ENCODE measurements at places on chromosomes 7 and 10.
A peak's percentile ranks its signal among the peaks of the same experiment; 100 is the strongest.

- no peak for DNase-seq
Measured at GRCh38 chr7:37657816-37658215, 25.8 kb upstream of the GPR141 start.

DNA sequence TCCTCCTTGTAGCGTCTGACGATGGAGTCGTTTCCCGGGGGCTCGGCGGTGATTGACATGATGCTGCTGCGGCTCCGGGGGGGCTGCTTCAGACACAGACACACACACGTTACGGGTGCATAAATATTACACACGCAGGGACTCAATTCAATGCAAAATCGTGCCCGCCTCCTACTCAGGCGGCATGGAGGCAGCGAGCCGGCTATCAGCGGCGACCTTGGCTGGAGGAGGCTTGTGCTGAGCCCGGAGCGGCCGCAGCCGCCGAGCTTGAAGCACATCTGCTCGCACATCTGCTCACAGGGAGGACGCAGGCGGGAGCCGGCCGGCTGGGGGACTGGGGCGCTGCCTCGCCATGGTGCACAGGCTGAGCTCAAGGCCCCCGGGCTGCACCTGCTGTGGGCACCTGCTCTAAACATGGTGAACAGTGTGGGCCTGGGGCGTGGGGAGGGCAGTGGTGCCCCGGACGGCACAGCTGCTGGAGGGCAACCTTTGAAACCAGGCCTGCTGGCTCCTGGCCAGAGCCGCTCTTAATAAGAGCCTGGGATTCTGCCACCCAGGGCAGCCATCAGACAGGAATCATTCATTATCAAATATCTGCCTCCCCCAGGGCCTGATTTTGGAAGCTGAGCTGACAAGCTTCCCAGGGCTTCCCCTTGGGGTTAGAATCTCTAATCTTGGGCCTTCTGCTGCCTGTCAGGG lies 84.7 kb upstream of the GNA12 start:
- DNase-seq: no peak

DNA sequence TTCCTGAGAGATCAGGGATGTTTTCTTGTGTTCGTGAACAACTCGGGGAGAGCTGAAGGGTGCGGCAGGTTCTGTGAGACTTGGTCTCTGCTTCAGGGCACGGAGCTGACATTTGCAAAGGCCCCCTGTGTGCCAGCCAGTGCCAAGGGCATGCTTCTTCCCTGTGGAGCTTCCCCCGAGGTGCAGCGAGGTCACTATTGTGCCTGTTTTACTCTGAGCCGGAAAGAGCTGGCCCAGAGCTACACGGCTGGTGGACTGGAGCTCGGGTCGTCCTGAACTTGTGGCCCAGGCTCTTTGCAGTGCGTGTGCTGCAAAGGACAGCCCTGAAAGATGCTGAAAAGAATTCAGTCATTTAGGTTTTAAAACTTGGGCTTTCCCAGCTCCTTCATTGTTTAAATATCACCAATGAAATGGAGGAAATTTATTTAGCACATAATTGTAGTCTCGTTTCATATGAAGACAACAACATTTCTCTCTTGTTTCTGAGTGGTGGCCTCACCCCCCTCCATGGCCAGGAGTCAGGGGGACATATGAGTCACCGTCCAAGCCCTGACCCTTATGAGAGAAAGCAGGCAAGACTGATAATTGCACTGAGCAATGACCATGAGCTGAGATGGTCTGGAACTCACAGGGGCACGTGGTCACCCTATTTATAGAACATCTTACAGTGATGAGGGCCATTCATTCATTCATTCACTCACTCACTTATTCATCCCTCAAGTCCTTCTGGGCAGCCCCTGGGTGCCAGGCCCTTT lies 102.6 kb downstream of the PTPRE start:
- peak; percentile 14 for DNase-seq

- DNase-seq: no peak
Measured at GRCh38 chr7:148774471-148774870, 75.8 kb downstream of the CUL1 start.

DNA sequence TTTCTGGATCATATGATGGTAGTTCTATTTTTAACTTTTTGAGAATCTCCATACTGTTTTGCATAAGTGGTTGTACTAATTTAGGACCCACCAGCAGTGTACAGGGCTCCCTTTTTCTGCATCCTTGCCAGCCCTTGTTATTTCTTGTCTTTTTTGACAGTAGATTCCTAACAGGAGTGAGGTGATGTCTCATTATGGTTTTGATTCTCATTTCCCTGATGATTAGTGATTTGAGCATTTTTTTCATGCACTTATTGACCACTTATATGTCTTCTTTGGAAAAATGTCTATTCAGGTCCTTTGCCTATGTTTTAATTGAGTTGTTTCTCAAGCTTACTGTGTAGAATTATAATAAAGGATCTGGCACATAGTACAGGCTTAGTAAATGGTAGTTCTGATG lies 238.8 kb upstream of the BMPER start:
- DNase-seq: peak; percentile 6

- DNase-seq: peak; percentile 69
Measured at GRCh38 chr7:40175725-40176510, 41.1 kb downstream of the SUGCT start.

DNA sequence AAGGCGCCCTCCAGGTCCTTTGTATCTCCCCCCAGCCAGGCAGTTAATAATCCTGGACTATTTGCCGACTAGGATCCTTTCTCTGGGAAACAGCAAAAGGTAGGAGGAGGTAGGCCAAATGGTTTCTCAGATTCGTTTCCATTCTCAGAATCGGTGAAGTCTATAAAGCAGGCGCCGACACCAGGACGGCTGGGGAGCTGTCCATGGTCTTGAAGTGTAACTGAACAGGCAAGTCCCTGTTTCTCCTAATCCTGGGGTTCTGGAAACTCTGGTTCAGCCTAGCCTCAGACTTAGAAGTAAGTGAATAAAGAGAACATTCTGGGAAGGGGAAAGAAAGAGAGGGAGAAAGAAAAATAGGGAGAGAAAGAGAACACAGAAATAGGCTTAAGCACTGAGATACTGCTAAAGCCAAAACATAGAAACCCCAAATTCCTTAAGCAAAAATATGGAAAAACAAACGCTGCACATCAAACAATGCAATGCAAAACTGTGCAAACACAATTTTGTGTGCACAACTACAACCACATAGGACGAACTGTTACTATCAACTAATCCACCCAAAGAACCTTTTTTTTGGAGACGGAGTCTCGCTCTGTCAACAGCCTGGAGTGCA lies 11.1 kb upstream of the INA start:
- peak; percentile 82 for DNase-seq

- DNase-seq: no peak
Measured at GRCh38 chr7:133065301-133065700, 16.6 kb downstream of the CHCHD3 start.

DNA sequence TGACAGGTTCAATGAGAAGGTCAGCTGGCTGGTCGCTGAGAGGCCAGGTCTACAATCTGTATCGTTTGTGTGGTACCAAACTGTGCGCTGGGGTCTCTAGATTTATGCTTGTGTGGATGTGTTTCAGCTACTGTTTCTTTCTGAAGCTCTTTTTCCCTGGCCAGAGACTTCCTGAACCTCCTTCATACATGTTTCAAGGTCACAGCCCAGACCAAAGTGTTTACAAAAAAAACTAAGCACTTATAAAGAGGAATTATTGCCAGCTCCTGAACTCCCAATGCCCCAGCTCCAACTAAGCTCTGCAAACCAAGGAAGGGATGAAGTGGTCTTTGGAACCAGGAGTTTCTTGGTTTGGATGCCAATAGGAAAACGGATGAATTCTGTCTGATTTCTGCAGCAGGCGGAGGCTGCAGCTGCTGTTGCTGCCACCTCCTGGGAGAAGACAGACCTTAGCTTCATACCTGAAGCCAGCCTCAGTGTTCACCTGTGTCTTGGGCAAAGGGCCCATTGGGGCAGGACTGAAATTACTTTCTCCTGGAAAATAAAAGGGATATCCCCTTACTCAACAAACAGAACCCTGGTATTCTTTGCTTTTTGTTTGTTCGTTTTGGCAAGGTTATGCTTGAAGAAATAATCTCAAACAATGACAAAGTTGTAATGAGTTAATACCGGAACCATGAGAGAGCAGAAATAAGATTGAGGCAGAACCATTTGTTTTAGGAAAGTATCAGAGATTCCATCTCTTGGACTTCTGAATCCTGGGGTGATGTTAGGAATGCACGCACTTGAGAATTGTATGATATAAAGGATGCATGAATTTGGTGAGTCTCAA lies 24.6 kb upstream of the MKLN1 start:
- DNase-seq: peak; percentile 23

GRCh38 chr7:123773481-123773880 lies 24.7 kb upstream of the WASL start:
- DNase-seq: no peak

- peak; percentile 60 for DNase-seq
Measured at GRCh38 chr10:71312811-71313789, 6.0 kb upstream of the SLC29A3 start.

DNA sequence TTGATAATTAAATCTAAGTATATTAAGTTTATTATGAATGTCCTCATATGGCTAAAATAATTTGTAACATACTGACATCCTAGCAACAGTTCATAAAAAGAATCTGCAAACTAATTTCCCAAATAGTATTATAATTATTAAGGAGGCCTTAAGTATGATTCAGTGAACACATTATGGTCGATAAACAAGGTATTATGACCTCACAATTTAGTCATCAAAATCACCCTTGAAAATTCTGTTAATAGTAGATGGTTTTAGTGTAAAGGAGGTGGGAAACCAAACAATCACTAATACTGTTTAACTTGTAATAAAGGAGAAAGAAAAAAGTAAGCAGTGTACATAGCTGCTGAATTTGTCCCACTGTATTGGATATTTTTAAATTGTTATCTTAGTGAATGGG lies 2.1 kb downstream of the ETV1 start:
- DNase-seq: peak; percentile 29

DNA sequence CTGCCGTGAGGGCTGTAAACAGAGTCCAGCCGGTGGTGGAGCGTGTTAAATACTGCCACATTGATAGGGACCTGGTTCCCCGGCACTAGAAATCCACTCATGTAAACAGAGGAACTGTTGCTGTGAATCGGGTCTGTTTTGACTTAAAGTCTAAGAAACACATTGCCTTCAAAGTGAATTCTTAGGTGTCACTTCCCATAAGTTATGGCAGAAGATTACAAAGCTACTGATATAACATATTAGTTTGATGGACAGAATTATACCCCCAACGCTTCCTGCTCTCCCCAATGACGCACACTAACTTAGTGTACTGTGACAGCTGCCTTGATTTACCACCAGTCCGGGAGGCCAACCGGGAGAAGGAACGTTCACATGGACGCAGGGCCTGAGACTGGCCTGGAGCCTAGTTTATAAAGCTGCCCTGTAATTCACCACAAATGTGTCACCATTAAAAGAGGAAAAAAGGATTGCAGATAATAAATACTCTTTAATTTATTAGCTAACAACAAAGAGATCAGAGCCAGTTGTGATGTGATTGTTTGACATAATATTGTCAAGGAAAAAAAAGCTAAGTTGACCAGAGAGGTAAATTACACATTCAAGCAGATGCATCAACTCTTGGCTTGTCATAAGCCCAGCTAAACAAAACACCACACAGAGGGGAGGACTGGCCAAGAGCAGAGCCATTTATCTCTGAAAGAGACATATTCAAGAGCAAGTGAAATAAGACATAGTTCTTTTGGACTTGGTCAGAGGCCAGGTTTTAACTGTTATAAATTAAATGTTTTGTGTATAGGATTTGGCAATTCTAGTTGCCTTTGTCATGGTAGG lies 820.6 kb downstream of the LRMDA start:
- peak; percentile 93 for DNase-seq

DNA sequence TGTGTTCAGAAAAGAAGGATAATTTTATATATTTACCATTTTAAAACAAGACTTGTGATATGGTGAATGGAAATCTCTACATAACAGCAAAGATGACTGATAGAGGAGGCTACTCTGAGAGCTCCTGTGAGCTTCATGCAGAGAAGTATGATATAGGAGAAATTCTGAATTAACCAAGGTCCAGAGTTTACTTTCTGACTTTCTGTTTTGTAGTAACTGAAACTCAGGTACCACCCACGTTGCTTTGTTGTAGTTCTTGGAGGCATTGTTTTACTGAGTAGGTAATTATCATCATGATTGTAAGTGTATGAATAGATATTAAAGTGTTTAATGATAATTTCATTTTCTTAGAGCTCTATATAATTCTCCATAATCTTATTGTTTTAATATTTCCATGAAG lies 18.0 kb upstream of the SFR1 start:
- no peak for DNase-seq

GRCh38 chr10:99870123-99870730 lies 87.8 kb downstream of the ABCC2 start:
- no peak for DNase-seq

Data from IMR-90 (cell line).